T-helper 22 cell (primary cell): ENCODE measurements at places on chromosomes 16 and 17.

GRCh38 chr17:50199803-50200456 lies 1.5 kb downstream of the COL1A1 start:
- DNase-seq = peak; percentile 86

- DNase-seq = no peak
Observed at GRCh38 chr16:1416521-1416941, 2.0 kb upstream of the UNKL start.

- no peak for DNase-seq
Observed at GRCh38 chr16:21242756-21243155, 9.3 kb downstream of the ANKS4B start.

GRCh38 chr17:1787301-1787902 lies 25.5 kb downstream of the SERPINF1 start:
- DNase-seq = no peak

DNA sequence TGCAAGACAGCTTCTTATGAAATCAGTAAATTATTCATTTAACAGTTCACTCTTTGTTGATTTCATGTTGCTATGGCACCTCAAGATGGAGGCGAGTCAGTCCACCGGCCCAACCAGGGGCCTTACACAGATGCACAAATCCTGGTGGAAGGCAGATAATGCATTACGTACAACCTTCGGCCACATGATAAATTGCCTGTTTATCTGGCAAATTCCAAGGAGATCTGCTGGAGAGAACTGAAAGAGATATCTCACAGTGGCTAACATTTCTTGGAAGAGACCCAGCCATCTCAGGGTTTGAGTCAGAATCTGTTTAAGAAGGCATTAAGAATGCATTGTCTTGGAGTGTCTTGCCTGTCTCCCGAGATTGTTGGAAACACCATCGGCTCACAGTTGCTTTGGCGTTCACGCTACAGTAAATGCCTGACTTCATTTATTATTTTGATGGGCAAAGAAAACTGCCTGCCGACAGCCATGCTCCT lies 225.6 kb downstream of the MSI2 start:
- DNase-seq = no peak

GRCh38 chr17:29590411-29591145 lies 1.1 kb upstream of the GIT1 start:
- DNase-seq = no peak

GRCh38 chr17:81379523-81379942 lies 15.7 kb upstream of the BAHCC1 start:
- no peak for DNase-seq

GRCh38 chr16:87046235-87046634 lies 271.0 kb downstream of the C16orf95 start:
- no peak for DNase-seq

- no peak for DNase-seq
Observed at GRCh38 chr16:27429330-27429871, 27.4 kb downstream of the IL21R start.

GRCh38 chr16:31402687-31403086 lies 9.6 kb downstream of the ITGAD start:
- no peak for DNase-seq

DNA sequence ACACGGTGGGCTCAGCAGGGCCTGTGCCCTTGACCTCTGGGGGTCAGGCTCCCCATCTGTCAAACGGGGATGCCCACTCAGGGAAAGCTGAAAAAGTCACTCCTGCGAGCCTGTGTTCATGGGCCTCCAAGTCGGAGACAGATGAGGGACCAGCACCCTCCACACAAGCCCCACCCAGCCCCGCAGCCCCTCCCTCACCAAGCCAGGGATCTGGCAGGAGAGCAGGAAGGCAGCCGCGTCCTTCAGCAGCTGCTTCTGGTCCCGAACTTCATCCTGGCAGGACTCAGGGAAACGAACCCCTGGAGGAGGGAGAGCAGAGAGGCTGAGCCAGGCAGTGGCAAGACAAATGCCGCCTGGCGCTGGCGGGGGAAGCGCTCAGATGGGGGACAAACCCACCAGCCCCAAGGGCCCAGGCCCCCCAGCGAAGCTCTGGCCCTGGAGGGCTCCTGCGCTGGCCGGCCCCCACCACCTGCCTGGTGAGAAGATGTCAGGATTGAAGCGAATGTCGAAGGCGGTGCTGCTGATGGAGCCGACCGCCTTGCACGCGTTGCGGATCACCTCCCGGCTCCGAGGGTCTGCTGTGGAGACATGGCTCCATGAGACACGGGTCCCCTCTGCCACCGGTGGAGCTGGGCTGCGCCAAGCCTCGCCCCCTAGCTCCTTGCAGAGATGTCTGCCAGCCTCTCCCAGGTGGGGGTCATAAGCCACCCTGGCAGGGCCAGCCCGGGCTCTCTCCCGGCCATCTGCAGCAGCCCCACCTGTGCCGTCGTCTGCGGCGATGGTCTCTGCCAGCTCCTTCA lies 15.4 kb downstream of the CLUH start:
- no peak for DNase-seq

- DNase-seq = no peak
Observed at GRCh38 chr16:68371276-68371651, 60.4 kb downstream of the PRMT7 start.
